ENCODE measurements at places on chromosomes 12 and 14.

GRCh38 chr14:72416892-72417291 is 477.0 kb downstream of the DPF3 start:
- DNase-seq, result no peak

DNA sequence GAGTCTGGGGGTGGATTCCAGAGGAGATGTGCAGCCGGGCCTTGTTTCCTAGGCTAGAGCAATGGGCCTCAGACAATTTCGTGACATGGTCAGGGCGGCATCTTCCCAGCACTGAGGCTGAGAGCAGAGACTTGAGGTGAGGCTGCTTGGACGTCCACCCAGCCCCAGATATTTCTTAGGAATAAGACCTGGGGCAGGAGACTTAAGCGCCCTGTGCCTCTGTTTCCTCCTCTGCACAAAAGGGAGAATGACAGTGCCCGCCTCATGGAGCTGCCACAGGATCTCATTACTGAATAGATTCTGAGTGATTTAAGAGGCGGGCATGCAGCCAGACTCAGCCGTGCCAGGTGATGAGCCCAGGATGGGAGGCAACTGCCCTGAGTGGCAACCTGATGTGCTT is 297.9 kb upstream of the SFSWAP start:
- no peak for DNase-seq

- peak; percentile 53 for DNase-seq
Measured at GRCh38 chr12:91222746-91223145, 40.1 kb upstream of the DCN start.

GRCh38 chr12:82954572-82954971 is 267.9 kb downstream of the TMTC2 start:
- no peak for DNase-seq

GRCh38 chr14:92470811-92471210 is 42.8 kb upstream of the RIN3 start:
- DNase-seq, result no peak
